Activated CD8-positive, alpha-beta memory T cell treated with anti-CD3 and anti-CD28 coated beads for 4 hours (primary cell): ENCODE measurements at places on chromosomes 4 and X.

- DNase-seq: no peak
Measured at GRCh38 chr4:4884611-4885010, 25.1 kb downstream of the MSX1 start.

- DNase-seq: peak; percentile 30
Measured at GRCh38 chrX:119482481-119483480, 14.5 kb downstream of the SLC25A5 start.

GRCh38 chr4:149684516-149684915, 131.1 kb downstream of the IQCM start:
- no peak for DNase-seq

- DNase-seq: no peak
Measured at GRCh38 chr4:71584585-71584984, 199.3 kb downstream of the GC start.

DNA sequence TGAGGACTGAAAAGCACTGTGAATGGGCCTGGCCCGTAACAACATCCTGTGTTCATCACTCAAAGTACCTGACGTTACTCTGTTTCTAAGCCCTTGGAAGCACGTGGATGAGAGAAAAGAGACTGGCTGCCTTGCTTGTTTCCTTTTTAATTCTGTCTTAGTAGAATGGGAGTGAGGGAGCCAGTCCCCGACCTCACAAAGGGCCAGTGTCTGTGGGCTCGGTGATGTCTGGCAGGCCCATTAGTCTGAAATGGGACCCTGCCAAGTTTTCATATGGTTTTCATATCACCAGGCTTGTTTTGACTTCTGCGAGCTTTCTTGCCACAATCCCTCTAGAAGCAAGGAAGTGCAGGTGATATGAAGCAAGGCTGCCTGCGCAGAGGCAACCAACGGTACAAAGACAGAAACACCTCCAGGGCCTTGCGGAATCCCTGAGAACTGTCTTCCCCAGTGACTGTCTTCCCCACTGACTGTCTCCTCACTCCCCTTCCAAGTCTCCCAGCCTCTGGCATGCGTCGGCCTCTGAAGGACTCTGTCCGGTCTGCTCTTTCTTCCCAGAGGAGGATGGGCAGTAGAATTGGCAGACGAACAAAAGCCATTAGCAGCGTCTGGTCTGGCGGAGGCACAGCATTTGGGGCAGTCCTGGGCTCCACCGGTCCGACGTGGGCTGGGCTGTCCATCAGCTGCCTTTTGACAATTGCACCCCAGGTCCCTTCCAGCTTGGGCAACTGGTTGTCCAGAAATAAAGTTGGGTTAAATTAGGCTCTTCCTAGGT, 20.2 kb upstream of the RASL11B start:
- no peak for DNase-seq

DNA sequence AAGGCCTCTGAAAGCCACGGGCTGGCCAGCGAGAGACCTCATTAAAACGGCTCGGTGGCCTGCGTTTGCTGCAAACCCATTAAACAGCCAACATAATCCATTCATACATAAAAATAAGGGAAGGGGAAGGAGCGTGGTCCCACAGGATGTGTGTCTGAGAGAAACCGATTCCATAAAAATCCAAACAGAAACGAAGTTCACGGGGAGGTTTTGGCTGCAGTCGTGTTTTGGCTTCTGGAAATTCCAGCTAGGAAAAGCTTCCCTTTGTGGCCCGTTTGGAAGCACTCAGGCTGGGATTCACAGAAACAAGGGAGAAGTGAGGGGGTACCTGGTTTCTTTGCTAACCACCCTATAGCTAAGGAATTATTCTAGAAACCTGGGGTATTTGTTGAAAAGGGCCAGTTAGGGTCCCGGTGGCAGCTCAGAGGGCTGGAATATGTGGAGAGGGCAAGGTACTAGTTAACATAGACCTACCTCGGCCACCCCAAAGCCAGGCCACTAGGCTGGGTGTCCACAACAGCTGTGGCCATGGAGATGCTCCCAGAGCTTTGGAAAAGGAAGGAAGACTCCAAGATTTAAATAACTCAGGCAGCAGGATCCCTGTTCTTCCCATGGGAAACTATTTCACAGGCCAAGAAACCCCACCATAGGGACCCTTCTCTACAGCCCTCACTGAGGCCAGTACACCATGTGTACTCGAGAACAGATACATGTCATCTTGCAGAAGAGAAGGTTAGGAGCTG, 166.8 kb downstream of the BCOR start:
- DNase-seq: no peak

DNA sequence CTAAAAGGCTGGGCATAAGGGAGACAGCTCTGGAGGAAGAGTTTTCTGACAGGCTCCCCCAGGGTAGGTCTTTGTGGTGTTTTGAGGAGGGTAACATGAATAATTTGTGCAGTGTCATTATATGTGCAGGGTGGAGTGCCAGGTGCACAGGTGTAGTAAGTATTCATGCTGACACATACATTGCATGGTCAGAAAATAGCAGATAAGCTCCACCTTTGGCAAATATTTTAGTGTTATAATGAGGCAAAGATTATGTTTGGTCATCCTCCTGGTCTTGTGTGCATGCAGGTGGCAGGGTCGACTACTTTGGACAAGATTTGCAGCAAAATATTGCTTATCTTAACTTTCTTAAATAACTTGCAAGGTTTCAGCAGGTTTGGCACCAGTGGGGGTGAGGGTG, 910.4 kb upstream of the PCDH10 start:
- DNase-seq: no peak

- no peak for DNase-seq
Measured at GRCh38 chr4:37197899-37198298, 46.6 kb upstream of the NWD2 start.

DNA sequence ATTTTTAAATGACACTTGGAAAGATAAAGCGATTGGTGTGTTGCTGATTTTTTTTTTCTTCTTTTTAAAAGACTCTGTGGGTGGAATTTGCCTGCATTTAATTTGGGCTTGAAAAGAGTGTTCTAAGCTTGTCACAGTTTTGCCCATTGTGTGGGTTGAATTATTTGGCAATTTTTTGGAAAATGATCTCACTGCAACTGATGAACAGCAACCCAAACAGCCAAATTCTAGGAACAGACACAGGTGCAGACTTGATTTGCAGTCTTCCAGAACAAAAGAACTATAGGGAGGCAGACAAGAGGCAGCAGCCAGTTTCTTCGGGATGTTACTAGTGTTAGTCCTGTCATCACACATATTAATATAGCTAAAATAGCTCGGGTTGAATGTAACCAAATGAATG, 40.5 kb downstream of the CASP6 start:
- no peak for DNase-seq

- no peak for DNase-seq
Measured at GRCh38 chr4:166165829-166166420, 292.9 kb downstream of the TLL1 start.

GRCh38 chr4:94728056-94728766, 29.5 kb upstream of the BMPR1B start:
- no peak for DNase-seq

DNA sequence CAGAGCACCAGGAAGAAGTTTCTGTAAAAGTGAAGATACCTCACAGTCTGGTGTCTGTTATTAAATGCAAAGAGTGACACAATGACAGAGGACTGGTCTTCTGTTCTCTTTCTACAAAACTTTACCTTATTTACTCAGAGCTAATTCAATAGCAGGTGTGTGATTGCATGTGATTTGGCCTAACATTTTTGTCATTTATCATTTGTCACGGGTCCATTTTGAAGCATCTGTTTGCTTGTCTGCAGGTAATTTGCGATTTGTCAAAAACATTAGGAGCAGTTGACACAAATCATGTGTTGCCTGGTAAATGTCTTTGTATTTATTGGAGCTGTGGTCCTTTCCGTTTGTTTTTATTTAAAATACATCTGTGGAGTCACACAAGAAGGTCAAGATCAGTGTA, 1232.4 kb downstream of the STIM2 start:
- DNase-seq: no peak

- no peak for DNase-seq
Measured at GRCh38 chr4:22596409-22596808, 80.5 kb upstream of the ADGRA3 start.

GRCh38 chr4:7415927-7416686, 18.6 kb downstream of the PSAPL1 start:
- DNase-seq: no peak

GRCh38 chrX:110120025-110120424, 117.1 kb downstream of the TMEM164 start:
- no peak for DNase-seq

DNA sequence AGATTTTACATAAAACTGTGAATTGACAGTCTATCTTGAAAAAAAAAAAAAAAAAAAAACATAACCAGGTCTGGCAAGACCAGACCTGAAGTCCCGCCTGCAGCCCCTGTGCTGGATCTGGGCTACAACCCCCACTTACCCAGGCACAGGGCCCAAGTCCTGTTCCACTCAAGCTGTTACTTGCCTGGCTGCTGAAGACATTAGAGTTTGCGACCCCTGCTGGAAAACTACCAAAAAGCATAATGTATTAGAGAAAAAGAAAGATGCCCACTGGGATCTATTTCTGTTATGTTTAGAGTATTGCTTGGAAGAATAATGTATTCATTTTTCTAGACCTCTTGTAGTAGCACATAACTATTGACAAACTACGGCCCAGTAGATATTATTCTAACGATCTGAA, 4.7 kb downstream of the HS3ST1 start:
- no peak for DNase-seq

DNA sequence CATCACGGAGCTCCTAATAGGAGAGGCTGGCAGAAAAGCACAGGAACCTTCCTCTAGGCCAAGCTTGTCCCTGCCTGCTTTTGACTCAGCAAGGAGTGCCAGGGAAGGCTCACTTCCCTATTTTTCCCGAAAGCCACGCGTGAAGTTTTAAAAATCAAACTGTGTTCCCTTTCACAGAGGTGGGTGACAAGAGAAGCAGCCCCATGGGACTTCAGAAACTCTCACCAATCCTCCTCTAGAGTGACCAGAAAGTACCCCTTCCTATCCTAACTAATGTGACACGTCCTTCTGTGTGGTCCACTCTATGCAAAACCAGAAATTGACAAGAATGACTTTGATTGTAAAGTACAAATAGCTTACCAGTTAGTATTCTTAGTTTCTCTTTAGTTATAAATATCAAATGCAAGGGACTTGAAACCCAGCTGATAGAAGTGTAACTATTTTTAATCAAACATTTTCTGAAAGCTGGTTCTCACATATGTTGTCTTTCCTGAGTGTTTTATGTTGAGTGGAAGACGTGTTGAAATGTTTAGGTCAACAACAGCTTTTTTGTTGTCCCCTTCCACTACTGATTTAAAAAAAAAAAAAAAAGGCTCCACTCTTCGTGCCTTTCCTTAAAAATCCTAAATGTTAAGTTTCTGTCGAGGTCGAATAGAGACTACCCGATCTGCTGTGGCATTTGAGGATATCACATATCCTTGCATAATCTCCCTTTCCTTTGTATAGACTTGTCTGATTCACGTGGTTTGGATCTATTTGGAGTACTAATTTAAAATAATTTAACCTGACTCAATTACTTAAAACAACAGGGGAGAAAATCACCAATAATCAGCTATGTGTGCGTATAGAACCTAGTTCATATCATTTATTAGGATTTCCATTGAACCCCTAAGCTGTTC, 42.1 kb downstream of the NFKB1 start:
- no peak for DNase-seq

DNA sequence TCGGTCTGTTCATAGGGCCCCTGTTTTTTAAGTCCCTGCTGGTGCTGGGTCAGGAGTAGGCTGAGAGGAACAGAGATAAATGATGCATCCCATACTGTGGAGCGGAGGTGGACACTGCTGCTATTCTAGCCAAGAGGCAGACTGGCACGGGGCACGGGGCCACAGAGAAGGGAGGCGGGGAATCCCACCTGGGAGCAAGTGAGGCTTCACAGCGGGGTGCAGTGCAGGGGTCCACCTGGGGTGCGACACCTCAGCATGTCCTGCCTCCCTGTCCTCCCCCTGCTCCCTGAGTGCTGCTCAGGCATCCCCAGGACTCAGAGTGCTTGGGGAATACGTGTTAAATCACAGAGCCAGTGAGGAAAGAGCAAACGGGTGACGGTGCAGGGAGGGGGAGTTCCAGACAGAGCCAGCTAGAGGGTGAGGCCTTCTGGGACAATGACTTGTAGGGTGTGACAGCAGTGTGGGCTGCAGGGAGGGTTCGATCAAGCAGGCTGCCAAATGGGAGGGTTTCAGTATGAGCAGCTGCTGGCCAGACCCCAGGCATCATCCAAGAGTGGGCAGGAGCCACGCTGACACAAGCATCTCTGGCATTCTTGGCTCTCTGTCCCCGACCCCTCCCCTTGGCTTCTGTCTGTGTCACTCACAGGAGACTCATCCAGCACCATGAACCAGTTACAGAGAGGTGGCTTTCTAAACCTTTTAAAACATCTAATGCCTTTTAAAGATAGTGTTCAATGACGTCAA, 13.7 kb upstream of the HTRA3 start:
- no peak for DNase-seq

- DNase-seq: no peak
Measured at GRCh38 chrX:105328773-105329172, 108.3 kb upstream of the TEX13A start.

DNA sequence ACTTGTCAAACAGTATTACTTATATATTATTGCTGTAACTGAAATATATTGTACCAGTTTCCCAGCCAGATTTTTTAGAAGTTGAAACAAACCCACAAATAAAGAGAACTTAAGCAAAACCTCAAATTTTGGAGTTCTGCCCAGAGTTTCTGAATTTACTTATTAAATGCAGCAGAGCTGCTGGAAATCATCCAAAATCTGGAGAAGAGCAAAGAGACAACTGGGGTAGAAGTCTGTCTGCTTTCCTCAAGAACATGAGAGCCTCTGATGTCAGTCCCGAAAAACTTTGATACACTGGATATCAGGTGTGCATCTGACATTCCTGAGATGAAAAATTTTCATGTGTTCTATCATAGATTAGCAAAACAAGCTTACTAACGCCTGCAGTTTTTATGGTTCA, 325.9 kb downstream of the NR3C2 start:
- no peak for DNase-seq

DNA sequence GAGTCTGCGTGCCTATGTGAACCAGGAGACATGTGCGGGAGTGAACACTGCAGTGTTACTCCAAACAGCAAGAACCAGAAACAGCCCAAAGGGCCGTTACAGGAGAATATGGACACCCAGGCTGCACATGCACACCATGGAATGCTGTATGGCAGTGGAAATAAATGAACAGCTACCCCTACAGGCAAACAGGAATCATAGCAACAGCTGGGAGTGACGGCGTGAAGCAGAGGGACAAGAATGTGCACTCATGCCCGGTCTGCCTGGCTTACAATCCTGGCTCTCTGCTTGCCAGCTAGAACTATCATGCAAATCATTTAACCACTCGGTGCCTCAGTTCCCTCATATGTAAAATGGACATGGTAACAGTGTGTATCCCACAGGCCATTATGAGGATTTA, 16.6 kb downstream of the GPKOW start:
- DNase-seq: no peak

GRCh38 chr4:40747207-40747835, 2.4 kb upstream of the NSUN7 start:
- no peak for DNase-seq

- DNase-seq: no peak
Measured at GRCh38 chr4:145546175-145546915, 64.7 kb downstream of the SMAD1 start.
